ENCODE measurements at places on chromosomes 2 and 18.

- DNase-seq, result no peak
Measured at GRCh38 chr2:201847481-201847880, 41.1 kb downstream of the CDK15 start.

GRCh38 chr2:41924709-41925408 is 123.0 kb upstream of the PKDCC start:
- DNase-seq, result no peak

- no peak for DNase-seq
Measured at GRCh38 chr2:105597011-105597805, 147.5 kb upstream of the NCK2 start.

DNA sequence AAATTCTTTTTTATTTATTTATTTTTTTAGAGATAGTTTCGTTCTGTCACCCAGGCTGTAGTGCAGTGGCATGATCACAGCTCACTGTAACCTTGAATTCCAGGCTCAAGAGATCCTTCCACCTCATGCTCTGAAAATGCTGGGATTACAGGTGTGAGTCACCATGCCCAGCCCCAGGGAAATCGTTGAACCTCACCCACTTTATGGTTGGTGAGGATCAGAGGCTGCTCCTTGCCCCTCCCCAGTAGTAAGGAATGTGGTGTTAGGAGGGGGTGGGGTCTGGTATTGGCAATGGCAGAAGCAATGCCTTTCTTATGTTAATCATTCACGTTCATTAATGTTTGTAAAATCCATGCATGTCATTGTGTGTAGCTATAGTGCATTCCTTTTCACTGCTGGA is 161.9 kb downstream of the SUCLG1 start:
- DNase-seq, result no peak

DNA sequence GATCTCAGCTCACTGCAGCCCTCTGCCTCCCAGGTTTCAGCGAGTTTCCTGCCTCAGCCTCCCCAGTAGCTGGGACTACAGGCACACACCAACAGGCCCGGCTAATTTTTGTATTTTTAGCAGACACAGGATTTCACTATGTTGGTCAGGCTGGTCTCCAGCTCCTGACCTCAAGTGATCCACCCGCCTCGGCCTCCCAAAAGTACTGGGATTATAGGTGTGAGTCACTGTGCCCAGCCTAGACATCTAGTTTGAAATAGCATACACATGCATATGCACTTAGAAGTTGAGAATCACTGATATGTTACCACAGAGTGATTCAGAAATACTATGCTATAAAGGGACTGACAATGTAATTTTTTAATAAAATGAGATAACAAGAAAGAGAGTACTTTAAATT is 69.8 kb upstream of the CDKL4 start:
- no peak for DNase-seq

DNA sequence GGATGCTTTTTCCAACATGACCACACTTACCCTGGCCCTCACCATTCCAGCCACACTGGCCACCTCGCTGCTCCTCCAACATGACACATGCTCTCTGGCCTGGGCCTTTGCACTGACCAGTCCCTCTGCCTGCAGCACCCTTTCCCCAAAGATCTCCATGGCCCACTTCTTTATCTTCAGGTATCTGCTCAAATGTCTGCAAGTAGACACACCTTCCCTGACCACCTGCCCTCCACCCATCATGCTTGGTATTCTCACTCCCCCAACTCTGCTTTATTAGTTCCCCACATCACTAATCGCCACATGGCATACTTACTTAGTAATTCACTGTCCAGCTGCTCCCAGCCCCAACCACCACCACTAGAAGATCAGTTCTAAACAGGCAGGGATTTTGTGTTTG is 214.2 kb downstream of the BCL11A start:
- no peak for DNase-seq

DNA sequence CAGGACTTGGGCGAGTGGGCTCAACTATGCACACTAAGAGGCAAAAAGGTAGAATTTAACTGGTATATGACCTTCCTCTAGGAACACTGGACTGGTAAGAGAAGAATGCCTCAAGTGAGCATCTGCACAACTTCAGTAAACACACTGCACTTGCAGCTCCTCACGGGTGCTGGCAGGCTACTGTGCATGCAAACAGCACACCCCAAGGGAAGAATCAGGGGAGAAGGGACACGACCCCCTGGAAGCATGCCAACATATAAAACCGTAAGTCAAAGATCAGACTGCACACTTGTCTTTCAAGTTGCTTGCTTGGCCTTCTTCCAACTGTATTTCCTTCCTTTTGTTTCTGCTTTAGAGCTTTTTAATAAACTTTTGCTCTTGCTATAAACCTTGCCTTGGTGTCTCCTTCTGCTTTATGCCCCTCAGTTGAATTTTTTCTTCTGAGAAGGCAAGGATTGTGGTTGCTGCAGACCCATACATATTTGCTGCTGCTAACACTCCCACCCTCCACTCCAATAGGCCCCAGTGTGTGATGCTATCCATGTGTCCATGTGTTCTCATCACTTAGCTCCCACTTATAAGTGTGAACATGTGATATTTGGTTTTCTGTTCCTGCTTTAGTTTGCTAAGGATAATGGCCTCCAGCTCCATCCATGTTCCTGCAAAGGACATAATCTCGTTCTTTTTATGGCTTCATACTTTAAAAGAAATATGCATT is 263.7 kb upstream of the SPOPL start:
- no peak for DNase-seq

- DNase-seq, result no peak
Measured at GRCh38 chr18:57900906-57901435, 97.9 kb upstream of the ATP8B1 start.

- DNase-seq, result no peak
Measured at GRCh38 chr2:191933307-191934105, 86.6 kb upstream of the CAVIN2 start.

DNA sequence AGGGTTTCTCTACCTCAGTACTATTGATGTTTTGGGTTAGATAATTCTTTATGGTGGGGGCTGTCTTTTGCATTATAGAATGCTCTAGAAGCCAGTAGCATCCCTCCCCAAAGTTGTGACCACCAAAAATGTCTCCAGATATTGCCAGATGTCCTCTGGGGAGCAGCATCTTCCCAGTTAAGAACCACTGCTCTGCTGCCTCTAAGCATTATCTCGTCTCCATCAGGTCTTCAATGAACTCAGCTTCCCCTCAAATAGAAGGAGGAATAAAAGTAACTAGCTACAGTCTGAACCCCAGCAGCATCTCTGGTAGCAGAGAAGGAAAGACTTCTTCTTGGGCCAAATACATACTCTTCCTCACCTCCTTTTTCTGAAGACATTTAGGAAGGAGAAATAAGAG is 244.1 kb downstream of the AGPS start:
- peak; percentile 36 for DNase-seq

DNA sequence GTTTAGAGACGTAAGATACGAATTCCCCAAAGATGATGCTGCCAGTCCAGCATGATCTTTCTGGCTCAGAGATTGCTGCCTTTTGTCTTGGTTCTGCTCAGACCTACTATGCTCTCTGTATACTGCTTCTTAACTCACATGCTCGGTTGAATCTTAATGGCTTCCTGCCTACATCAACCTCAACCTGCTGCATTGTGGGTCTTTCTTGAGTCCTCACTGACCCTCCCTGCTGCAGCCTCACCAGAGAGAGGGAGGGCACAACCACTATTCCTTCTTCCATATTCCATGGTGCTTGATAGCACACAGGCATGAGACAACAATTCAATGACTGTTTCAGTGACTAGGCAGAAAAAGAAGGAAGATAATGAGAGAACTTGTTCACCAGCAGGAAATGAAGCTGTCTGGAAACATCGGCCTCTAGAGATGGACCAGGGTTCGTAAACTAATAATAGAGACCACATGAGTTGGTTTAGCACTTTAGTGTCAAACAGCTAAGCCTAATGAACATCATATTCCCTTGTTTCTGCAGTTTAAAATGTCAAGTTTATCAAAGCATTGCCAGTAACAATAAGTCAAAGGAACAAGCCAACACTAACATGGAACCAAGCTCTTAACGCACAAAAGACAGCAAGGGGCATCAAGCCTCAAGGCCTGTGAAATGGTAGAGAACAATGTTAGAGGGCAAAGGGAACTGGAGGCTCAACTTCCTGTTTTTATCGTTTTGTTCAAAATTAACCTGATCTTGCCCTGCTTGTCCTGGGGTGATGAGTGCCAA is 333.9 kb downstream of the PDE11A start:
- DNase-seq, result peak; percentile 27

- no peak for DNase-seq
Measured at GRCh38 chr2:172806996-172807395, 71.4 kb downstream of the RAPGEF4 start.

DNA sequence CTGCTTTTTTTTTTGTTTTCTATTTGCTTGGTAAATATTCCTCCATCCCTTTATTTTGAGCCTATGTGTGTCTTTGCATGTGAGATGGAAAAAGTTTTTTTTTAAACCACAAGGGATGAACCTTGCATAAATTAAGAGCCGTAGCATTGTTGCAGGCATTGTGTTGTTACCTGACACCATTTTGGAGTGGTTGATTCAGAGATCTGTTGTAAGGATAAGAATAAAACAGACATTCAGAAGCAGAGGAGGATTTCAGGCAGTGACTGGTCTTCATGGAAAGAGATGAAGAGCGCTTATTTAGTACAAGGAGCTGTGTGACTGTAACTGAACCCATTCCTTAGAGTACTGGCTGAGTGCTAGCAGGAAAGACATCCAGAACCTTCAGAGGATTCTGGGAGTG is 101.2 kb downstream of the LTBP1 start:
- no peak for DNase-seq

DNA sequence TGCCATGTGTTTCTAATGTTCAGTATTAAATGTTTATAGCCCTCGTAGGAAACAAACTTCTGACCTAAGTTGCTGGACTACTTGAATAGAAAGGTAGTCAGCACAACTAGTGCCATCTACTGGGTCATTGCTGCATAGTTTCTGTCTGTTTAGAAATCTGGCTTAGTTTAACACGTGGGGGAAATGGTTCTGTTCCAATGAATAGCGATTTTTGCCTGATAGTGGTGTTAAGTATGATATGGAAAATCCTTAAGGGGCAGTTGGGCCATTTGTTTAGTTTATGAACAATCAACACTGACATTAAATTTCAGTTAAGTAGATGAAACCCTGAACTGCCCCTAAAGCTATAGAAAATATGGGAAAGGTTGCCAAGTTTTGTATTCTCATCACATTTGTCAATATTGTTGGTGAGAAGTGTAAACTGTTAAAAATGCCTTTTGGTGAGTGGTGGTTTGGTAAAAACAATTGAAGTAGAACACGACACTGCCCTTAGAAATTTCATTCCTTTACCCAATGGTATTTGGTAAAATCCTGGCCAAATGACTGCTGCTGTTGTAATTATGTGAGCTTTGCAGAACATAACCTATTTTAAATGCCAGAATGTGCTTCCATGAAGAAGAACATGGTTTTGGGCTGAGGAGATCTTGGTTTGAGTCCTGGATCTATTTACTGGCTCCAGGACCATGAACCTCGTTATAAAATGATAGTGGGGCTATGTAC is 13.2 kb downstream of the NABP1 start:
- peak; percentile 89 for DNase-seq

DNA sequence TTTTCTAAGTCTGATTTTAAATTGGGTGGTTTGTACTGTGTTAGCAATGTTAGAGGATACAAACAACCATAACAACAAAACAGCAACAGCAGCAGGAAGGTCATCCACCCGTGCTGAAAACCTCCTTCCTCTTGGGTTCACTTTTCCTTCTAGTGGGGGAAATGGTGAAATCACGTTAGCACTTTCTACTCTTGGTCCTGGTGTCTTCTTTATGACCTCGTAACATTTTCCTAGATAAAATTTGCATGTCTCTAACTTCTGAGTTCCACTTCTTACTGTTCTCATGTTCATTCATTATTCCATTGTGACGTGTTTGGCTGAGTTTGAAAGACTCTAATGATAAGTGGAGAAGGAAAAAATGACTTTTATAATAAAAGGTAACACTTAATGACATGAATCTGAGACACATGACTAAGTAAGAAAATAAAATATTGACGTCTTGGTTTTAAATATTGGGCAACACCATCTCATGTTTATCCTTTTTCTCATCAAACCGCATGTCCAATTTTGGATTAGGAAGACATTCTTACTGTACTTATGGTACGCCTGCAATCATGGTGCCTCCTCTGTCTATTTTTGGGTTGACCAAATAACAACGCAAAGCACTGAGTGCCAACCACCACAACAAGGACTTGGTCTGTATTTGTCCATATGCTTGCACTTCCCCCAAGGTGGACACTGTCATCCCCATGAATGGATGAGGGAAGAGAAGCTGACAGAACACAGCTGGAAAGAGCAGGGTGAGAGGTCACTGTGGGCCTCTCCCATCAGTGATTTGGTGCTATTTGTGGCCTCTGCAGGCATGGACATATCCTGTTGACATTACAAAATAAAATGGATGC is 25.7 kb upstream of the IL1R1 start:
- DNase-seq, result no peak

DNA sequence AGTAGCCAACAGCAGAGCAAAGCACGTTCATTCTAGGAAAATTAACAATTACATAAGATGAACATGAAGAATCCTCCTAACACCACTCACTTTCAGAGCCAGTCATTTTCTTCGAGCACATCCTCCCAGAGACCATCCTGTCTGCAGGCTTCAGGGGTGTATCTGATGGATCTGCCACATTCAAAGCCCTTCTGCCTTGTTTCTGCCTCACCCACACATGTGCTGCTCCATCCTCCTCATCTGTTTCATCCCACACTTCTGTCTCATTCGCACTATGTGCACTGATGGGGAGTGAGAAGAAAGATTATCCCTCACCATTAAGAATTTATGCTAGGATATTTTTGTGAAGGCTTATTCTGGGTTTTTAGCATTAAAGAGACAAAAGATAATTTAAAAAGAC is 287.9 kb upstream of the PKDCC start:
- no peak for DNase-seq

DNA sequence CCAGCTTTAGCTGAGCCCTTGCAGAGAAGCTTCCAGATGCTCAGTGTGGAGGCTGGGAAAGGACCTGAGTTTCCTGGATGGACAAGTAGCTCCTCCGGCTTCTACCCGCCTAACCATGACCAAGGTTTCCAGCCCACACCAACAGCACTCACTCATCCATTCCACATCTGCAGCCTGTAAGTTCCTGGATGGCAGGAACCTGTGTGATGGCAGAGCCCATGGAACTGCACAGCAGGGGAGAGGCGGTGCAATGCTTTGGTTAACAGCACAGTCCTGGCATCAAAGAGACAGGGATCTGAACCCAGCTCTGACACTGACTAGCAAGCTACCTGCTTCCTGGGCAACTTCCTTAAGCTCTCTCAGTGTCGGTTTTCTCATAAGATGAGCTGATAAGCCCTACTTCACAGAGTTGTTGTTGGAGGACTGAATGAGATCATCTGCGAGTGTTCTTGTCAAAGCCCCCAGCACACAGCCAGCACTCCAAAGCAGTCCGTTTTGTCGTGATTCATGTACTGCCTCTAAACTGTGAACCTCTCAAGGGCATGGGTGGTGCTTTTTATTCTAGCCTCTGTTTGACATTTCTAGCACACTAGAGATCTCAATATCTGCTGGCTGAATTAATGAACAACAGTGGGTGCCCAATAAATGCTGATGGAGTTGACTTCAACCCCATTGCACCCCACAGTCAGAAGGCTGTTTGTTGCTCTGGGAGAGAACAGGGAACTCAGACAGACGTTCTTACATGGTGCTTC is 41.6 kb upstream of the OTOF start:
- DNase-seq, result peak; percentile 47

Measured in OCI-M1 (cell line).